Glutamatergic neuron (in vitro differentiated cells): ENCODE measurements at places on chromosomes 6 and 20.

GRCh38 chr6:44660561-44661220, 273.2 kb downstream of the CDC5L start:
- no peak overlapping the region for H3K27ac ChIP-seq
- H3K27me3 ChIP-seq, result peaks cover 3% of the 10 kb centered on the region
- no peak overlapping the region for H3K4me3 ChIP-seq
- H3K4me1 ChIP-seq, result peaks cover 4% of the 10 kb centered on the region
- DNase-seq, result no peak
- no peaks in the 10 kb centered on the region for H3K36me3 ChIP-seq

DNA sequence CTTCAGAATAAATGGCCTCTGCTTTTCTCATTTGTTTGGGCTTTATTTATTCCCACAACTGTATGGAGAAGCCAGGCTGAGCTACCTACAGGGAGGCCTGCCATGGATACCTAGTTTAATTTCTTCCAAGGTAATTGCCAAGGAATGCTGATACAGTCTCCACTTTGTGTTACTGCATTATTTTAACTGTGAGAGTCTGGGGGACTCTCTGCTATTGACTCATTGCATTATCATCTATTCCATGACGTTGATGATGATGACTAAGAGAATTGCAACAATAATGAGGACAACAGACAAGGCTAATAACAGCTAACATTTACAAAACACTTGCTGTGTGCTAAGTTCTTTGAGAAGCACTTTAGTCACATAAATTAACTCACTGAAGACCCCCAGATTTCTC, 88.3 kb upstream of the COL21A1 start:
- H3K36me3 ChIP-seq, result no peaks in the 10 kb centered on the region
- DNase-seq, result no peak
- H3K4me3 ChIP-seq, result no peak overlapping the region
- H3K27ac ChIP-seq, result no peak overlapping the region
- H3K4me1 ChIP-seq, result no peaks in the 10 kb centered on the region

DNA sequence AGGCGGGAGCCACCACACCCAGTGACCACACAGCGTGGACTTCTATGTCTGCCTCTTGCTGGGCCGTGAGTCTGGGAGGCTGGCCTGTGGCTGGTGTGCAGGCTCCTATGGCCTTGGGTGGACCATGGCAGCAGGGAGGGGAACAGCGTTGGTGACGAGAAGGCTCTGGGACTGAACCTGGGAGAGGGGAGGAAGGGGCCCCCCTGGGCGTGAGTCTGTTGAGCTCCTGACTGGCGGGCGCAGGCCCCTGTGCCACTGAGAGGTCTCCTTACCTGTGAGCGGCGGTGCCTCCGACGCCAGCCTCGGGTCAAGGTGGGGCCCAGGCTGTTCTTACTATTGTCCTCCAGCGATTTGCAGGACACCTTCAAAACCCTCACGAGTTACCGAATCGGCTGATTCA, 12.8 kb upstream of the HELZ2 start:
- H3K27me3 ChIP-seq, result peaks cover 2% of the 10 kb centered on the region
- H3K4me3 ChIP-seq, result no peak overlapping the region
- H3K4me1 ChIP-seq, result peaks cover 5% of the 10 kb centered on the region
- H3K36me3 ChIP-seq, result no peaks in the 10 kb centered on the region
- H3K27ac ChIP-seq, result no peak overlapping the region
- no peak for DNase-seq

DNA sequence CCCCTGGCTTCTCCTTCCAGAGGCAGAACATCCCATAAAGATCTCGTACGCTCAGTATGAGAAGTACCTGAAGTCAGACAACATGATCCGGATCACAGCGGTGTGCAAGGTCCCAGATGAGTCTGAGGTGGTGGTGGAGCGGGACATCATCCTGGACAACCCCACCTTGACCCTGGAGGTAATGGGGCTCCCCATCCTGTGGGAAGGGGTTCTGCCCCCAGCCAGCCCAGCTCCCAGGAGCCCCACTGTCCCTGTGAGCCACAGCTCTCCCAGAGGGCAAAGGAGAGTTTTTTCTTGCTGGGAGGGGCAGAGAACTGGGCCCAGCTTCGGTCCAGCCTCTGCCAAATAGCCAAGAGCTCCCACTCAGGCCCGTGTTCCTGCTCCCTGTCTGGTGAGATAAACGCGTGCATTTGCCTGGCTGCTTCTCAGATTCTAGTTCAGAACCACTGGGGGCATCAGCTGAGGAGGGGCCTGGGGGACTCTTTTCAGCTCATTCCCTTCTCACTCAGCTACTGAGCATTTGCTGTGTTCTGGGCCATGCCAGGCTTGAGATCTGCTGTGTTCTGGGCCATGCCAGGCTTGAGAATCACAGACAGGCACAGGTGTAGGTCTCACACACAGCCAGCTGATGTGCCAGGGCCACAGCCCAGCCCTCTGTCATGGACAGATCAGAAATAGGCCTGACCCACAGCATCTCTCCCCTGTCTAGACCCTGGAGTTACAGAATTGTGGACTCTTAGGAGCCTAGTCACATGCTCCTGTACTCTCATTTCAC, 39.5 kb downstream of the TGM3 start:
- no peaks in the 10 kb centered on the region for H3K27me3 ChIP-seq
- H3K4me1 ChIP-seq, result peaks cover 1% of the 10 kb centered on the region
- H3K36me3 ChIP-seq, result no peaks in the 10 kb centered on the region
- H3K4me3 ChIP-seq, result no peak overlapping the region
- no peak overlapping the region for H3K27ac ChIP-seq

- H3K36me3 ChIP-seq, result peaks cover 5% of the 10 kb centered on the region
- no peak overlapping the region for H3K4me3 ChIP-seq
- H3K27ac ChIP-seq, result no peak overlapping the region
- no peaks in the 10 kb centered on the region for H3K27me3 ChIP-seq
- H3K4me1 ChIP-seq, result no peaks in the 10 kb centered on the region
Observed at GRCh38 chr20:6030453-6031080, 23.3 kb downstream of the LRRN4 start.

GRCh38 chr20:41927189-41927588, 309.0 kb upstream of the CHD6 start:
- DNase-seq, result no peak
- H3K27ac ChIP-seq, result no peak overlapping the region
- H3K27me3 ChIP-seq, result peaks cover 2% of the 10 kb centered on the region
- H3K4me1 ChIP-seq, result no peaks in the 10 kb centered on the region
- H3K4me3 ChIP-seq, result no peak overlapping the region

- no peaks in the 10 kb centered on the region for H3K4me1 ChIP-seq
- H3K27me3 ChIP-seq, result no peaks in the 10 kb centered on the region
- no peaks in the 10 kb centered on the region for H3K36me3 ChIP-seq
- no peak overlapping the region for H3K4me3 ChIP-seq
- DNase-seq, result no peak
Observed at GRCh38 chr6:73704798-73705197, 8.8 kb downstream of the CD109 start.

DNA sequence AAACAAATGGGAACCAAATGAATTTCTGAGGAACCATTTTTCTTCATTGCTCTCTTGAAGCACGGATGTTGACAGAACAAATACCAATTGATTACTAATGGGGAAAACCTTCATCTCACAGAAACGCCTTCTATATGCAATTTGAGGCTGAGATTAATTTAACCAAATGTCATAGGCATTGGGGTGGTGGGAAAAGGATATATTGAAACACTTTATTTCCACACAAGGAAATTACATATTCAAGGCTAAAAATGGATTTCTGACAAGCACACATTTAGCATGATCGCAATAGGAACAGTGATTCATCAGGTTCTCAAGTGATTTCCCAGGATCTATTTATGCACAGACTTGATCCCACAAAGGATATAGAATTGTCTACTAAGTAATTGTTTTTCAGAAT, 88.9 kb downstream of the COL12A1 start:
- DNase-seq, result no peak
- no peak overlapping the region for H3K27ac ChIP-seq
- H3K4me3 ChIP-seq, result no peak overlapping the region
- H3K27me3 ChIP-seq, result no peaks in the 10 kb centered on the region

GRCh38 chr6:30752157-30752927, 8.0 kb upstream of the IER3 start:
- no peaks in the 10 kb centered on the region for H3K4me1 ChIP-seq
- H3K27me3 ChIP-seq, result peaks cover 2% of the 10 kb centered on the region
- H3K27ac ChIP-seq, result no peak overlapping the region
- H3K36me3 ChIP-seq, result no peaks in the 10 kb centered on the region
- H3K4me3 ChIP-seq, result no peak overlapping the region

DNA sequence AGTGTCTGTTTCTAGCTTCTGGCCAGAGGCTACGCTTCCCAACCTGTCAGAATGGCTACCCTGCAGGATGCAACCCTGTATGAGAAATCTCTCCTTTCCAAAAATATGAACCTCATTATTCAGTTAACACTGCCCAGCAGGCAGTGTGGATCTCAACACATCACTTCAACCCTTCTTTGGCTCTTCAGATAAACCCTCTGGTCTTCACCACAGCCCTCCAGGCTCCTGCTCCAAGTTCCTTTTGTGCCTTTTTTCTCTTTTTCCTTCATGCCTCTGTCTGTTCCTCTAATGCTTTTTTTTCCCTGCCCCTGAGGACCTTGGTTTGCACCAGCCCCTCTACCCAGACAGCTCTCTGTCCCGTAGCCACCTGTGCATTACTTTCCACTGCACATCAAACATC, 207.4 kb downstream of the MYLK4 start:
- H3K27ac ChIP-seq, result no peak overlapping the region
- no peak overlapping the region for H3K4me3 ChIP-seq
- no peak for DNase-seq
- peaks cover 8% of the 10 kb centered on the region for H3K36me3 ChIP-seq
- H3K4me1 ChIP-seq, result peaks cover 2% of the 10 kb centered on the region

- no peak overlapping the region for H3K4me3 ChIP-seq
- no peak overlapping the region for H3K27ac ChIP-seq
- DNase-seq, result no peak
- H3K36me3 ChIP-seq, result no peaks in the 10 kb centered on the region
- no peaks in the 10 kb centered on the region for H3K27me3 ChIP-seq
Observed at GRCh38 chr20:25745738-25746137, 49.1 kb upstream of the ZNF337 start.

DNA sequence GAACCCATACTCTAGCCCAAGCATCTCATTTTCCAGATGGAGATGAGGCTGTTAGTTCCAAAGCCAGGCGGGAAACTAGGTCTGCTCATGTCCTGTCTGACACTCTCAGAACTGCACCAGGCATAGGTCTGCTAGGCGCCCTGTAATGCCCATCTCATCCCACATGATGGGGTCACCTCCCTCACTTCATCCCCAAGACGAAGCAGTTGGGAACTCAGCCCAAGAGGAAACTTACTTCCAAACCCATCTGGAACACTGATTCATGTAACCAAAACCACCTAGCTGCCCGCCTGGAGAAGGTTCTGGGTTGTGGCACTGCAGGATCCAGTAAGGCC, 119.4 kb upstream of the PRND start:
- H3K4me1 ChIP-seq, result no peaks in the 10 kb centered on the region
- H3K27ac ChIP-seq, result no peak overlapping the region
- DNase-seq, result no peak
- no peak overlapping the region for H3K4me3 ChIP-seq
